Pons (tissue), 1 donor: ENCODE measurements at places on chromosomes 1 and 21.

- no peak for DNase-seq
Observed at GRCh38 chr1:210558302-210558701, 229.6 kb downstream of the HHAT start.

DNA sequence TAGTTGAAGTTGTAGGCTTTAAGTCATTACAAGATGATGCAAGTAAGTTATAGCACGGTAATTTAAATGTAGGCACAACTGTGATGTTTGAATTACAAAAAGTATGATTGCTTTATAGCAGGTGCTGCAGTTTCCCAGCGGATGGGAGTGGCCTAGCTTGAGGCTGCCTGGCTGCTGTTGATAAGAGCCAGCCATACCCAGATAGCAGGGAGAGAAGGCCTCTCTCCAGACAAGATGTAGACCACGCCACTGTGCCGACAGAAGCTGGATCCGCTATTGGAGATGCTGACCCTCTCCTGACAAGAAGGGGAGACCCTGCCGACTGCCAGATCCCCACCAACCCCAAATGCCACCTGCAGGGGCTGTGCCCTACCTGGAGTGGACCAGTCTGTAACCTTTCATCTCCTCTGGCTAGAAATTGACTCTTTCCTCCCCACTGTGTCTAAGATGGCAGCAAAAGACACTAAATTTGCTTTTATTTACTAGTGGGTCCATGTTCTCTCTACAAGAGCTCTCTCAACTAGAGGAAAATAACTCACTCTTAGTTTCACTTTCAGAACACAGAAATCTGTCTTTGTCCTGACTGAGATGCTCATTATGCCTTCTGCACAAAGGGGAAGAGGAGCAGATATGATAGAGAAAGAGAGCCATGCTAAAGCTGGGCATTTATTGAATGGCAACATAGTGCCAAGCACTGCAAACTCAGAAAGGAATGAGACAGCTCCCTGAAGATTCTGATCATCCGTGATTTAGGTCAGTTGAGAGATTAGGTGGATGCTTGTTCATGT, 127.9 kb downstream of the URB2 start:
- peak; percentile 27 for DNase-seq

- no peak for DNase-seq
Observed at GRCh38 chr1:38512789-38513188, 346.8 kb downstream of the RRAGC start.

DNA sequence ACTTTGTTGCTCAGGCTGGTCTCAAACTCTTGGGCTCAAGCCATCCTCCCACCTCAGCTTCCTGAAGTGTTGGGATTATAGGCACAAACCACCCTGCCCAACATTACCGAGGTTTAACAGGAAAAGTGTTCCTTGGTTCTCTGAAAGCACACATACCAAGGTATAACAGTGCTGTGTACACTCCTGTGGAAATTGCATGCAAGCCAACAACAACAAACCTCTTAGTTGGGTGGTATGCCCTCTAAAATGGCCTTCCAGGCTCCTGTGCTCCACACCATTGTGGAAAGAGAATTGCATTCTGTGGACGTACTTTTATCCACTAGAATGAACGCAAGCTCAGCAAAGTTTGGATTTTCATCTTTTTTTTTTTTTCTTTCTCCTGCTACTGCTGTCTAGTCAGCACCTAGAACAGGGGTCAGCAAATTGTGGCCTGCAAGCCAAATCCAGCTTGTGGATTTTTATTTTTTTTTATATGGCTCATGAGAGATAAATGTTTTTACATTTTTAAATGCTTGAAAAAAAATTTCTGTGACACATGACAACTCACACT, 192.2 kb upstream of the TNR start:
- no peak for DNase-seq

DNA sequence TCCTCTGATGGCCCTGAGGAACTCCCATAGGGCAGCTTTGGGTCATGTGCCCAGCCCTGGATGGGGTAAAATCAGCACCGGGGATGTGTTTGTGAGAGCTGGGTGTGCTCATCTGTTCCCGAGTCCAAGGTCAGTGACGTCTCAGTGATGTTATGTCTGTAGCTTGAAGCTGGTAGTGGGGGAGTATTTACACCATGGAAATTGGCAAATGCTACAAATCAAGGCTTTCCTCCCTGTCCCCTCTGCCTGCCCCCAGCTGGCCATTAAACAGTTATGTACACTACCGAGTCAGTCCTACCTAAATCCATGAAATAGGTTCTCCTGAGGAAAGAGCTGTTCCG, 117.8 kb upstream of the SLC25A33 start:
- DNase-seq = no peak

- DNase-seq = no peak
Observed at GRCh38 chr1:119125874-119126273, 14.6 kb downstream of the WARS2 start.

DNA sequence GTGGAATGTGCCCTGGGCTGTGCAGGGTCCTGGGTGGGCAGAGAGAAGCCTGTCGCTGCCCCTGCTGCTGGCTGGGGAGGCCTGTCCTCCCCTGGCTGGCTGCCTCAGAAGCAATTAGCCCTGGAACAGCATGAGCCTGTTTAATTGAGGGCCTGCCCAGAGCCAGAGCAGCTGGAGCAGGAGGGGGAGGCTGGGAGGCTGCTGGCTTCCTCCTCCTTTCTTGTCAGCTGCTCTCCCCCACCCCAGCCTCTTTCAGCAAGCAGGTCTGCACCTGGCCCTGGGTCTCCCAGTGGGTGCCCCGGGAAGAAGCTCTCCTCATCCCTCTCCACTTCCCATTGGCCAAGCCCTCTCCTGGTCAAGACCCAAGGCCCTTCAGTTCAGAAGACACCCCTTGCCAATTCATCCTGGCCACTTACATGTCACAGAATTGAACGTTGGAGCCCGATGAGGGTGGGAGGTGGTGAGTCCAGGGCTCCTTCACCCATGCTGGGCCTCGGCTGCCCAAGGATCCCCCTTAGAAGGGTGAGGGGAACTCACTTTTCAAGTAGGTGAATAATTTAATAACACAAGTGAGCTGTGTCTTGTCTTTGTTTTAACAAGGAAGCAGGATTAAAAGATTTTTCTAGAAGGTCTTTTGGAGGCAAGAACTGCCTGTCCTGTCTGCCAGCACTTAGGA, 13.2 kb downstream of the AMPD2 start:
- peak; percentile 73 for DNase-seq

DNA sequence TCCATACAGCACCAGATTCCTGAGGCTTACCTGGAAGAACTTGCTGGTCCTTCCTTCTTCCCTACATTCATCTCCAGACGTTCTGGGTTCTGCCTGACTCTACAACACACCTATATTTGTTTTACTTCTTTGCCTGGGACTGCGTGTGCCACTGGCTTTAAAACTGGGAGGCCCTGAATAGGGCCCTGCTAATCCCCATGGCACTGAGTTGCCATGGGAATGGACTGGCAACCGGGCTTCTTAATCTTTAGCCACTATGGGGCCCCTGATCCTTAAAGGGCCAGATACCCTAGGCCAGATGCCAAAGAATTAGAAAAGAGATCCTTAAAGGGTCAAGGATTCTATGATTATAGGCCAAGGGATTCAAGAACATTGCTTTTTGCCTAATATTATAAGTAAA, 24.4 kb upstream of the CADM3 start:
- no peak for DNase-seq

DNA sequence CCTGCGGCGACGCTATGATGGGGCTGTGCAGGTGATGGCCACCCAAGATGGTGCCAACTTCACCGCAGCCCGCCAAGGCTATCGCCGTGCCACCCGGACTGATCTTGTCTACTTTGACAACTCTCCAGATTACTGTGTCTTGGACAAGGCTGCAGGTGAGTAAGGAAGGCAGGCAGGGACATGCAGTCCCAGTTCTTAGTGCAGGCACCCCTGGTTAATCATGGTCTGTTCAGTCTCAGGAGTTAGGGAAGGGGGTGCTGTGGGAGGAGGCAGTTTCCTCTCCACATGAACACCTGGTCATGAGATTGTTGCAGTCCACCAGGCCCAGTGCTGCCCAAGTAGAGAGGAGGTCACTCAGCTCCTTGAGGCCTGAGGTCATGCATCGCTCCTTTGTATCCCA, 8.5 kb downstream of the WNT2B start:
- no peak for DNase-seq

DNA sequence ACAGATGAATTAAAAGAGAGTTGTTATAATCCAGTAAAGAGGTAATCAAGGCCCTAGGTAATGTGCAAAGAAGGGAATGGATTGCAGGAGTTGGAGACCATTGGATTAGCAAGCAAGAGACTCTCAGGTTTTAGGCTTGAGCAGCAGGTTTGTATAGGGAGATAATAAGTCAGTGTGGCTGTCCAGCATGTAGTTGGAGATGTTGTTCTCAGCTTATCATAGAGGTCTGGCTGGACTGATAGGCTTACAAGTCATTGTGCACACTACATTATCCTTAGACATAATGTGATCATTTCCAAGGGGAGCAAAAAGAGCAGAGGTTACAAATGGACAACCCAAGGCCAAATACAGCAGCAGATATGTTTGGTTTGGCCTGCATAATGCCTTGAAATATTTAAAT, 45.9 kb upstream of the SAMD13 start:
- no peak for DNase-seq

GRCh38 chr1:198201956-198202784, 45.4 kb downstream of the NEK7 start:
- no peak for DNase-seq
